GM13976 (cell line): ENCODE measurements at places on chromosomes 6 and 20.

GRCh38 chr6:2656460-2657079 lies 94.2 kb downstream of the MYLK4 start:
- DNase-seq = no peak

GRCh38 chr20:39503902-39504709 lies 542.0 kb downstream of the DHX35 start:
- DNase-seq = no peak

GRCh38 chr20:20480126-20480525 lies 112.2 kb downstream of the INSM1 start:
- DNase-seq = no peak

DNA sequence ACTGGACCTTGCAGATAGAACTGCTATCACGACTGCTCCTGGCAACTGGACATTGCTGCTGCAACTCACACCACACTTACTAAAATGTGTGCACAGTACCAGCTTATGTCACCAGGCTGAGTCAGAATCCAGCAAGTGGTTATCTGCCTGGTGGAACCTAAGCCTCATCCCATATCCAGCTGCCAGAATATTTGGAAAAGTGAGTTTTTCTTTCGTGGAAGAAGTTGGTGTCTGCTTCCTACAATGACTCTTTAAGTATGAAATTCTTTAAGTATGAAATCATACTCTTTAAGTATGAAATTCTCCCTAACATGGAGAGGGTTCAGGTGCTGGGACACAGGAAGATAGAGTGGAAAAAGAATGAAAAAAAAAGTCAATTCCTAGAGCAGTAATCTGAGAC lies 16.4 kb upstream of the POLR1H start:
- DNase-seq = no peak

GRCh38 chr6:138757136-138757535 lies 16.4 kb upstream of the CCDC28A start:
- DNase-seq = no peak

- DNase-seq = no peak
These were observed 29.6 kb downstream of the CRYBG1 start for GRCh38 chr6:106390088-106390487.

- DNase-seq = no peak
These were observed 289.9 kb upstream of the MMS22L start for GRCh38 chr6:97572943-97573342.

DNA sequence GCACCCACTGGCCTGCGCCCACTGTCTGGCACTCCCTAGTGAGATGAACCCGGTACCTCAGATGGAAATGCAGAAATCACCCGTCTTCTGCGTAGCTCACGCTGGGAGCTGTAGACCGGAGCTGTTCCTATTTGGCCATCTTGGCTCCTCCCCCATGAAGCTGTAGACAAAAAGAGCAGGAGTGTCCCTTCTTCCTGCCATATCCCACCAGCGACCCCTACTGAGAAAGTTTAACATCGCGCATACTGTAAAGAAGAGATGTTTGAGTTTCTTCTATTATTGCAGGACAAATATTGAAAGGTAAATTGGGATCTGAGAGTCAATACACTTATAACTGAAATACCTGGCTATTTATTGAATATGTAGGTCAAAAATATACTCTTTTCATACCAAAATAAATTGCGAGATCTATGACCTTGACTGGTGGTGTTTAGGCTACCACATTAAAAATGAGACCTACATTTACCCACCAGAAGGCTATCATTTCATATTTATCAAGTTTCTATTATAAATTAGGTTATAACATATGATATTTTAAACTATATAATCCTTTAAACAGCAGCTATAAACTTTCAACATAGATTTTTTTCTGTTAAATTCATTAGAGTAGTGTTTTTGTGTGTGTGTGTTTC lies 586.3 kb downstream of the HTR1B start:
- DNase-seq = peak; percentile 32

- no peak for DNase-seq
These were observed 132.0 kb upstream of the JAG1 start for GRCh38 chr20:10805764-10806163.

DNA sequence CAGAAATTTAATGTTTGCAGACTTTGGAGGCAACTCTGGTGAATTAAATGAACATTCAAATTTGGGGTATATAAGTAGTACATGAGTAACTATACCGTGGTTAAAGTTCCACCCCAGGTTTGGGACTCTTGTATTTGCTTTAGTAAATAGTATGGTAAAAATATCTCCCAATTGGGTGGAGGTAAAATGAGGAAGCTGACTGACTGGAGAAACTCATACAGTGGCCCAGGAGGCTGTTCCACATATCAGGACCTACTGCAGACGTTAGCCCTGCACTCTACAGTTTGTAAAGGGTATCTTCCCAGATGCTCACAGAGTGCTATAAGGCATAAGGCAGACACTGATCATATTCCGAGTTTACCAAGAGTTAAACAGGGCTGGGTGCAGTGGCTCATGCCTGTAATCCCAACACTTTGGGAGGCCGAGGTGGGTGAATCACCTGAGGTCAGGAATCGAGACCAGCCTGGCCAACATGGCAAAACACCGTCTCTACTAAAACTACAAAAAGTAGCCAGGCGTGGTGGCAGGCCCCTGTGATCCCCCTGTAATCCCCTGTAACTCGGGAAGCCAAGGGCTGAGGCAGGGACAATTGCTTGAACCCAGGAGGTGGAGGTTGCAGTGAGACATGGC lies 53.7 kb downstream of the CPXM1 start:
- DNase-seq = no peak

DNA sequence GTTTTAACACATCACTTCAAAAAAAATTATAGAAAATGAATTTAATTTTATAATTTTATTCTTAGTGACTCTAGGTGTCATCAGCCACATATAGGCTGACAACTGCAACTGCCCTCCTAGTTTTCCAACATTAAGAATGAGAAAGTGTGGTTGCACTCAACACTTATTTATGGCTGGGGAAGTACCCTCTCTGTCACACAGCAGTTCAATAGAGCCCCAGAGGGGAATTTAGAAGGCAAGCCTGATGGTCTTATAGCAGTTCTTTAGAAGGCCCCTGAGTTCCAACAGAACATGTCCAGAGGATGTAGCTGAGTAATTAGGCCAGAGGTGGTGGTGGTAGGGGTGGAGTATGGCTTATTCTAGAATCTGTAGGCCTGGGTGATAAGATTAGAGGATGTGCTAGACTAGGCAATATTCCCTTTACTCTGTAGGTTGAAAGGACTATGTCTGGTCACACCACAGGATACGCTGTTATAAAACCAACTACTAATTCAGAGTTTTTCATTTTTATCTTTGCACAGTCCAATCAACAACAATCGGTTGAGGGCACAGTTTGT lies 226.5 kb upstream of the CITED2 start:
- peak; percentile 62 for DNase-seq

- DNase-seq = no peak
These were observed 6.1 kb downstream of the MDFI start for GRCh38 chr6:41644297-41644879.

GRCh38 chr6:168596344-168596743 lies 155.4 kb downstream of the SMOC2 start:
- DNase-seq = no peak

GRCh38 chr20:16548068-16548672 lies 25.1 kb downstream of the KIF16B start:
- DNase-seq = no peak

DNA sequence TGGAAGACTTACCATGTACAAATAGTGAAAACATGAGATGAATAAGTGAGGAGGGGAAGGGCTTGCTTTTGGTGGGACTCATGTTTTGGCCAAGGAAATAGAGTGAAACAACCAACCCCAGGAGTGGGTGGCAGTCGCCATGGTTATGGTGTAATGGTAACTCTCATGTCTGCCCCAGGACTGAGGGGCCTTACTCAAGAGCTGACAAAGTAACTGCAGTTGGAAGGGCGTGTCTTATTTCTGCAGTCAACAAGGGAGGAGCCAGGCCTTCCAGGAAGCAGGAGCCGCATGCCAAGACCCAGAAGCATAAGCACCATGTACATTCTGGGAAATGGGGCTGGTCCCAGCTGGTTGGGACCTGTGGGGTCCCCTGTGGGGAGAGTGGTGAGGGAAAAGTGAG lies 108.5 kb downstream of the UNC5CL start:
- no peak for DNase-seq

DNA sequence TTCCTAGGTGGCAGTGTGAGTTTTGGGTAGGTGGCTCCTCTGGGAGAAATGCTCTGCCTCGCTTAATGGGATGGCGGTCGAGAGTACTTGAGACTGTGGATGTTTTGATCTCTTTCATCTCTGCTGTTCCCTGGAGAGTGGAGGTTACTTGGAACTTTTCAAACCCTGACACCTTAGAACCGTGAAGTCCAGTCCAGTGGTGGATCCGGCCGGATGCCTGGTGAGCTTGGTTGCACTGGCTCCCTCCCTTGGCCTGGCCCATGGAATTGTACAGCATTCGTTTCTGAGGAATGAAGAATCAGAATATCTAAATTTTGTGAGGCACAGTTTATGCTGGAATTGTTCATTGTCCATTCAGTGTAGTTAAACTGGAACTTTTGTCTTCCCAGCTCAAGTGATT lies 51.0 kb downstream of the CSE1L start:
- no peak for DNase-seq

- no peak for DNase-seq
These were observed 2.4 kb upstream of the MAN1A1 start for GRCh38 chr6:119352001-119352400.

DNA sequence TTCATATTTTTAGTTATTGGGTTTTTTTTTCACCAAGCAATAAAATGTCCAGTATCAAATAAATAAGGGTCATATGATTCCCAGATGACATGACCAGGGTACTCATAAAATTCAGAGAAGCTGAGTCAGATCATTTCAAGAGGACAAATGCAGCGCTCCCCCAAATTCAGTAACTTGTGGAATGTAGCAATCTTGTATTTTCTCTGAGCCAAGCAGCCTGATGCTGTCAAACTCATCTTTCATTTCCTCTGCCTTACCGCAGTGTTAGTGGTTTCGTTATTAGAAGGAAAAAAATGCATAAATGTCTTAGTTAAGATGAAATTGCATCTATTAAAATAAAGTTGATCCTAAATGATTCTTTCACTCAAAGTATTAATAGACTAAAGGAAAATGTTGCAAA lies 57.8 kb upstream of the EDN1 start:
- no peak for DNase-seq

- DNase-seq = no peak
These were observed 50.7 kb downstream of the BMP2 start for GRCh38 chr20:6818033-6818808.

- DNase-seq = no peak
These were observed 202.6 kb upstream of the HEY2 start for GRCh38 chr6:125546841-125547251.

DNA sequence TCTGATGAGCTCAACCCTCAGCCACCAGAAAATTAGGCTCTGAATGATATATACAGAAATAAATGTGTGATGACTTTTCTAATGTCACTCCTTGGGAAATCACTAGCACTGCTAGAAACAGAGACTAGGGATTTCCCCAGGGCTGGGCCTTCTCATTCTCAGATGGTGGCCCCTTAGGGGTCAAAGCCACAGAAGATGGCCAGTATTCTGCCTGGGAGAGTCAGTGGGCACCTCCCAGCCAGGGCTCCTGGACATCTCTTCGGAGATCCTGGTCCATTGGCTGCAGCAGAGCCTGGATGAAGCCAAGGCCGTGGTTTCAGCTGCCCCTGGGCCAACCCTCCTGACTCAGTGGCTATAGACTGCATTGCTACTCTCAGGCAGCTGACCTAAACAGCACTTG lies 276.9 kb upstream of the SUPT3H start:
- DNase-seq = no peak

DNA sequence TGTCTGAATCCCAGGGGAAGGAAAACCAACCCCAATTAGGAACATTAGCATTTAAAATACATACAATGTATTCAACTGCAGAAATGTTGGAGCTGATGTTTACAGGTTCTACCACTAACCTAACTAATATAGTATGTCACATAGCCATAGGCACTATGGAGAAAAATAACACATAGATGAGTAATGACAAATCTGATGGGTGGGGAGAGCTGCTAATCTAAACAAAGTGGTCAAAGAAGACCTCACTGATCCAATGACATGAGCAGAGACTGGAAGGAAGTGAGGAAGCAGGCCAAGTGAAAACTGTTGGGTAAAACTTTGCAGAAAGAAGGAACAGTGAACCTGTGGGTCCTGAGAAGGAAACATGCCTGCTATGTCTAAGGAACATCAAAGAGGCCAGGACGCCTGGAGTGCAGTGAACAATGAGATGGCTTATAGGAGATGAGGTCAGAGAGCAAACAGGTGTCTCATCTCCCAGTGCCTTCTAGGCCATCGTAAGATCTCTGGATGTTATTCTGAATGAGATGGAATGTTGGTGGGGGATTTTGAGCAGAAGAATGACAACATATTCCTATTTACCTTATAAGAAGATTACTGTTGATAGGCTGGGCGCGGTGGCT lies 135.7 kb downstream of the ALDH8A1 start:
- DNase-seq = no peak

- DNase-seq = peak; percentile 33
These were observed 611 bp downstream of the EPB41L2 start for GRCh38 chr6:131062241-131063027.

GRCh38 chr6:157173776-157174175 lies 149.5 kb downstream of the TMEM242 start:
- no peak for DNase-seq

GRCh38 chr6:81857812-81858211 lies 105.3 kb upstream of the TENT5A start:
- no peak for DNase-seq

DNA sequence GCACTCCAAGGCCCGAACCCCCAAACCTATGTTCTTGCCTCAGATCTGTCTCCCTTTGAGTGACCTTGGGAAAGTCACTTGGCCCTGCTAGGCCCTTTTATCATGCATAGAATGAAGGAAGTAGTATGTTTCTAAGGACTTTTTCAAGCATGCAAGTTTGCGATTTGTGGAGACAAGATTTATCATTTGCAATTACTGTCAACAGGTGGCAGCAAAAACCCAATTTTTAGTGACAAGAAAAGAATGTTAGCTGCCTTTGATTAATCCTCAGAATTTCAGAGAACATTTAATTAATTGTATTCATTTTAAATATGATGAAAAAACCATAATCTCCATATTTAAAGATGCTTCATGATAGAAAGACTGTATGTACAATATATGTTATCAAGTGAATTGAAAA lies 28.3 kb upstream of the PREP start:
- DNase-seq = no peak

- no peak for DNase-seq
These were observed 934.4 kb downstream of the KIF16B start for GRCh38 chr20:15638816-15639215.

DNA sequence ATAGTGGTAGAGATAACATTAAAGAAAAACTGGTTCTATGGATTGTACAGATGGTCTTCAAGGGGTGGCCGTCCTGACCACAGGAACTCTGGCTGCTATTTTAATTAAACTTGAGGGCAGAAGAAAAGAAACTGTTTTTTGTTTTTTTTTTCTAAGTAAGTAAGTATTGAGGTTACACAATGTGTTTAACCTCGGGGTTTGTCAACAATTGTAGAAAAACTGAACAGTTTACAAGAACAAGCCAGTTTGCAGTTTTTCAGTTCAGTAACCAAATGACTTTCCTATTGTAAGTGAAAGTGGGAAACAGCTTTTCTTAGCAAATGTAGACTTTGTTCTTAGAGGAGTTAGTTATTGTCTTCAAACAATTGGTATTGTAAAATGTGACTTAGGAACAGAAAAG lies 77.0 kb downstream of the PLCB1 start:
- peak; percentile 2 for DNase-seq

- DNase-seq = no peak
These were observed 524.6 kb upstream of the CDH4 start for GRCh38 chr20:60727425-60727824.

- DNase-seq = peak; percentile 48
These were observed 64.8 kb upstream of the NRSN1 start for GRCh38 chr6:24060982-24061754.
